Neural progenitor cell (in vitro differentiated cells): ENCODE measurements at places on chromosomes 1 and 21. TPM values are rescaled to one million over a fixed set of nuclear protein-coding genes. Genes with fewer than 3 reads are reported as not detected.

DNA sequence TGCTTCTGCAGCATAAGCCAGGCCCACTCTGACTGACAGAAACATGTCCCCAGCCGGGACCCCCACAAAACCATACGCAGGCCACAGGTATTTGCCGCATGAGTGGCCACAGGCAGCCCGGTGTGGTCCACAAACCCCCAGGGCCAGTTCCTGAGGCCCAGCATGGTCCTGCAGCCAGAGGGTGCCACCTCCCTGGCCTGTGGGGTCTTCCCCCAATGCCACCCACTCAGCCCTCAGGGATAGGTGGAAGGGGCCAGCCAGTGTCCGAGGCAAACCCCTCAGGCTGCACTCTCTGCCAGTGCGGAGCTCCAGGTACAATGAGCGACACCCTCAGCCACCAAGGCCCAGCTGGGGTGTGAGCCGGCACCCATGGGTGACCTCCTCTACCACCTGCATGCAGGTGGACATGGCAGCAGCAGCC lies 43.5 kb downstream of the UBE2G2 start:
- no peak for DNase-seq

DNA sequence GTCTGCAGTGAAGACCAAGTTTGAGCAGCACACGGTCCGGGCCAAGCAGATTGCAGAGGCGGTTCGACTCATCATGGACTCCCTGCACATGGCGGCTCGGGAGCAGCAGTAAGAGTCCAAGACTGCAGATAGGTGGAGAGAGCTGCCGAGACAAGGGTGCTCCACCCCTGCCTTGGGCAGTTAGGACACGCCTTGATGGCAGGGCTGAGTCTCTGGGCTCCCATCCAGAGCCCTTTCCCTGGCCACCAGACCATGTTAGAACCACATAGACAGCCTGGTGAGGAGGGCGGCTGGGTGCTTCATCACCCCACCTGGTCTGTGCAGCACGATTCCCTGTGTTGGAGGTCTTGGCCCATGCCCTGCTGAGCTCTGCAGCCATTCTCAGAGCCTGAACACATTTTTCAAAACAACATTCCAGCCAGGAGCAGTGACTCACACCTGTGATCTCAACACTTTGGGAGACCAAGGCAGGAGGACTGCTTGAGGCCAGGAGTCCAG lies 17.3 kb upstream of the MIIP start:
- DNase-seq = no peak

The F5 gene
- total RNA-seq = not detected in 2 replicates

The OR2T33 gene
- not detected in 2 replicates for total RNA-seq
